Psoas muscle (tissue), 8 donors: ENCODE measurements at places on chromosomes 13 and 19. TPM values are rescaled to one million over a fixed set of nuclear protein-coding genes. Genes with fewer than 3 reads are reported as not detected.
A peak's percentile ranks its signal among the peaks of the same experiment; 100 is the strongest.

GAPDHS gene
- not detected for total RNA-seq

DNA sequence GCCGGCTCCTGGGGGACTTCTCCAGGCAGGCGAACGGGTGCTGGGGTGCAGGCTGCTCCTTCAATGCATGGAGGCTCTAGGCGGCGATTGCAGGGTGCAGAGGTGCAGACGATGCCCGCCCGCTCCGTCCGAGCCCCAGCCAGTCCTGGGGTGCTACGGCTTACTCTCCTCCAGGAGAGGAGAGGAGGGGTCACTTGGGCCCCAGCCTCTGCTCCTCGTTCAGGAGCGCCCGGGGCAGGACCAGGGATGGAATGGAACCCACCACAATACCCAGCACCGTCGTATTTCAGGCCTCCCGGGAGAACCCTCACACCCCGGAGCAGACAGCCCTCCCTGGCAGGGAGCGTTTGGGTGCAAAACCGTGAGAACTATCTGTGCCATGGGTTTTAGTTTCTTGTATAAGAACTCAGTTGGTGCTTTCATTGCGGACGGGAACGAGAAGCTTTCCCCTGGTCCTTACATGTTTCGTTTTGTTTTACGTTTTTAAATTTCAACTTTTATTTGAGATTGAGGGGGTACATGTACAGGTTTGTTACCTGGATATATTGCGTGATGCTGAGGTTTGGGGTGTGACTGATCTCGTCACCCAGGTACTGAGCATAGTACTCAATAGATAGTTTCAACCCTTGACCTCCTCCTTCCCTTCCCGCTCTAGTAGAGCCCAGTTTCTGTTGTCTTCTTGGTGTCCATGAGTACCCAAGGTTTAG, 46.8 kb downstream of the ARHGEF18 start:
- no peak for DNase-seq

- no peak for DNase-seq
Observed at GRCh38 chr13:28657784-28658538, 969 bp upstream of the POMP start.

CGB8 gene
- not detected for total RNA-seq

DNA sequence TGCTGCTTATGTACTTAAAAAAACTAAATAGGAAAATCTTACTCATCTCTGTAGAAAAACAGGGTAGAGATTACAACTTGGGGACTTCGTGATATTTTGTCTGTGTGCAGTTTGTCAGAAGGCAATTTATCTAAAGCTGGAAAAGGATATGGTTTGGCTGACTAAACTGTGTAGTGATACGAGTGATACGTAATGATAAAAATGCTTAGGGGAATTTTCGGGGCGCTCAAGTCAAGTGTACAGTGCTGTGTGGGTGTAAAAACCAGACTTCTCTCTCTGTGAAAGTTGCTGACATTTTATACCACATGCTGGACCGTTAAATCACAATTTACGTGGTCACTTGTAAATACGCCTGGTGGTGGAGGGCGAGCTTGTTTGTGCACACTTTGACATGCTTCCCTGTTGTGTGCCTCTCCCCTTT, 221.7 kb downstream of the KCNRG start:
- no peak for DNase-seq

GRCh38 chr13:109105899-109106298, 476.5 kb downstream of the MYO16 start:
- no peak for DNase-seq

CGB5 gene
- total RNA-seq = not detected

GRCh38 chr19:31114585-31114984, 234.7 kb downstream of the TSHZ3 start:
- no peak for DNase-seq

RBM42 gene
- 50.1 TPM for total RNA-seq

- DNase-seq = peak; percentile 56
Observed at GRCh38 chr19:4712771-4713170, 10.9 kb downstream of the DPP9 start.

CEACAM8 gene
- total RNA-seq = not detected

TMEM272 gene
- 0.30 TPM for total RNA-seq

- no peak for DNase-seq
Observed at GRCh38 chr13:53447863-53448262, 419.2 kb downstream of the OLFM4 start.

PRSS57 gene
- not detected for total RNA-seq

GRCh38 chr19:5291588-5292193, 48.9 kb downstream of the PTPRS start:
- peak; percentile 42 for DNase-seq
